ENCODE measurements at places on chromosomes 1 and 21.

- no peaks in the 10 kb centered on the region for H3K4me1 ChIP-seq
- H3K36me3 ChIP-seq, result no peaks in the 10 kb centered on the region
- no peak for DNase-seq
These were observed 784.0 kb downstream of the MRPL39 start for GRCh38 chr21:24823247-24823646.

DNA sequence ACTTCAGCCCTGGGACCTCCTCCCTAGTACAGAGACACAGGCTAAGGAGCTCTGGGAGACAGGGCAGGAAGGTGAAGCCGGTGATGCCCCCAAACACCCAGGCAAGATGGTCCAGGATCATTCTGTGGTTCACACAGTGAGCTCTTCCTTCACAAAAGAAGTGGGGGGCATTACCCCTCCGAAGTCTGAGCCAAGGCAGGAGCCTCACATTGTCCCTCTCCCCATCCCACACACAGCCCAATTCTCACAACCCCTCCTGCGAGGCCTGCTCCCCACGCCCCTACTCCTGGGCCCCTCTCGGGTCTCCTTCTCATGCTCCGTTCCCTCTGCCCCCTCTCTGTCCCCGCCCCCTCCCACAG lies 10.7 kb downstream of the MEF2D start:
- H3K36me3 ChIP-seq, result peaks cover 31% of the 10 kb centered on the region
- peaks cover 76% of the 10 kb centered on the region for H3K4me1 ChIP-seq
- peak overlapping the region; percentile 34 for H3K27ac ChIP-seq
- no peak overlapping the region for H3K4me3 ChIP-seq

- H3K27ac ChIP-seq, result peak overlapping the region; percentile 19
- H3K36me3 ChIP-seq, result peaks cover 17% of the 10 kb centered on the region
- H3K4me3 ChIP-seq, result no peak overlapping the region
- no peak for DNase-seq
These were observed 102.5 kb upstream of the COA6 start for GRCh38 chr1:234270581-234271242.

DNA sequence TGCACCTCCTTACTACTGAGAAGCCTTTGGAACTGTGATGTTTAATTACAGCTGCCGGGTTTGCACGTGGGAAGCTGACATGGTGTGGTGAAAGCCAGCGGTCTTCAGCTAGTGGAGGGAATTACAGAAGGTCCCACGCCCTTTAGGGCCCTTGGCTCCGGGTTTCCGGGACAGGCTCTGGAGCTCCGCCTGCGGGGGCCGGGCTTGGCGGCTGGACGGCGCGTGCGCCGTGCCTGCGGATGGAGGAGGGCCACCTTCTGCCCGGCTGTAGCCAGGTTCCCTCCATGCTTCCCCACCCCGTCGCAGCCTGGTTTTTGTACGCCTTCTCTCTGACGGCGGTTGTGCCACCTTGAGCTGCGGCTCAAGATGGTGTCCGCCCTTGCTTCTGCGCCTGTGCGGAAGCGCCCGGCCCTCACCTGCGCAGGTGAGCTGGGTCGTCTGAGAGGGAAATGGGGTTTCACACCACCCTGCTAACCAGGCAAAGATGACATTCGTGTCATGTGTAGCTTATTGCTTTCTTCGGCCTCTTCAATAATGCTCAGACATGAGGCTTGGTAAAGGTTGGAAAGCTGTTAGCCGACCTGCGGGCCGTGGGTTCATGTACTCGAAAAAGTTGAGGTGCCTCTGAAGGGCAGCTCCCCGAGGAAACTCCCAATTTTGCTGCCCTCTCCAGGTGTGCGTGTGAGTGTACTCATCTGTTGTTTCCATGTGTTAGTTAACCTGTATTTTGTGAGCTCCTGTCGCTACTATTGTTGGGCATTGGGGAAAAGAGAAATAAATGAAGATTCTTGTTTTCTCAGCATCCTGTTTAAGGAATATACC lies 36.6 kb upstream of the OPRD1 start:
- no peaks in the 10 kb centered on the region for H3K36me3 ChIP-seq
- H3K27ac ChIP-seq, result peak overlapping the region; percentile 70
- peaks cover 15% of the 10 kb centered on the region for H3K4me1 ChIP-seq
- peaks cover 25% of the 10 kb centered on the region for H3K27me3 ChIP-seq

DNA sequence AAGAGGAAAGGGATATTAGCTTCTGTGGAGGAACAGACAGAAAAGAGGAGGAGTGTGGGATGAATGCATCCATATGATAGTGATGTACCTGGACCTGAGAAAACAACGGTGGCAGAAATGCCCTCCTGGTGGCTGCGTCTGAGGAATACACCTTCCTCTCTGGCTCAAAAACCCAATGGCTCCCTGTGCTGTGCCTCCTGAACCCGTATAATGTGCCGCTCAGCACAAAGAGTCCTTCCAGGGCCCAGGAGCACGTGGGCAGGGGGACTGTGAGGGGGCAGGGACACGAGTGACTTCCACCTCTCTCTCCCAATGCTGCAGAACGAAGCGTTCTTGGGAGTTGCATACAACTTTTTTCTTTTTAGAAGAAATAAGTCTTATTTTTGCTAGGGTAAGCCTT lies 31.2 kb downstream of the IRF2BP2 start:
- H3K4me3 ChIP-seq, result no peak overlapping the region
- H3K27me3 ChIP-seq, result peaks cover 20% of the 10 kb centered on the region
- H3K36me3 ChIP-seq, result peaks cover 1% of the 10 kb centered on the region
- H3K27ac ChIP-seq, result peak overlapping the region; percentile 3

GRCh38 chr1:53739109-53739681 lies at the start of gene GLIS1:
TSS of gene GLIS1 (minus strand) at chr1:53739164. CDS start at chr1:53738064, 1,100 bp downstream.
- peak; percentile 72 for DNase-seq
- H3K27ac ChIP-seq, result no peak within 1 kb of the TSS
- peak within 1 kb of the TSS; percentile 62 for H3K4me3 ChIP-seq

DNA sequence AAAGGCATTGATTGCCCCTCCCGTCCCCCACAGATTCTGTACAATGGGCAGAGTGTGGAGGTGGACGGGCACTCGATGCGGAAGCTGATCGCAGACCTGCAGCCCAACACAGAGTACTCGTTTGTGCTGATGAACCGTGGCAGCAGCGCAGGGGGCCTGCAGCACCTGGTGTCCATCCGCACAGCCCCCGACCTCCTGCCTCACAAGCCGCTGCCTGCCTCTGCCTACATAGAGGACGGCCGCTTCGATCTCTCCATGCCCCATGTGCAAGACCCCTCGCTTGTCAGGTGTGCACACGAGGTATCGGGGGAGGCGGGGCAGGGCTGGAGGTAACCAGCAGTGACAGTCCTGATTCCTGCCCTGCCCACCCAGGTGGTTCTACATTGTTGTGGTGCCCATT lies 44.8 kb upstream of the KDM4A start:
- no peak overlapping the region for H3K4me3 ChIP-seq
- H3K4me1 ChIP-seq, result no peaks in the 10 kb centered on the region

GRCh38 chr1:110433803-110434202 lies 17.1 kb upstream of the PROK1 start:
- no peak overlapping the region for H3K27ac ChIP-seq
- H3K36me3 ChIP-seq, result no peaks in the 10 kb centered on the region
- H3K27me3 ChIP-seq, result peaks cover 62% of the 10 kb centered on the region
- no peak for DNase-seq
- H3K4me3 ChIP-seq, result no peak overlapping the region
- no peaks in the 10 kb centered on the region for H3K4me1 ChIP-seq

DNA sequence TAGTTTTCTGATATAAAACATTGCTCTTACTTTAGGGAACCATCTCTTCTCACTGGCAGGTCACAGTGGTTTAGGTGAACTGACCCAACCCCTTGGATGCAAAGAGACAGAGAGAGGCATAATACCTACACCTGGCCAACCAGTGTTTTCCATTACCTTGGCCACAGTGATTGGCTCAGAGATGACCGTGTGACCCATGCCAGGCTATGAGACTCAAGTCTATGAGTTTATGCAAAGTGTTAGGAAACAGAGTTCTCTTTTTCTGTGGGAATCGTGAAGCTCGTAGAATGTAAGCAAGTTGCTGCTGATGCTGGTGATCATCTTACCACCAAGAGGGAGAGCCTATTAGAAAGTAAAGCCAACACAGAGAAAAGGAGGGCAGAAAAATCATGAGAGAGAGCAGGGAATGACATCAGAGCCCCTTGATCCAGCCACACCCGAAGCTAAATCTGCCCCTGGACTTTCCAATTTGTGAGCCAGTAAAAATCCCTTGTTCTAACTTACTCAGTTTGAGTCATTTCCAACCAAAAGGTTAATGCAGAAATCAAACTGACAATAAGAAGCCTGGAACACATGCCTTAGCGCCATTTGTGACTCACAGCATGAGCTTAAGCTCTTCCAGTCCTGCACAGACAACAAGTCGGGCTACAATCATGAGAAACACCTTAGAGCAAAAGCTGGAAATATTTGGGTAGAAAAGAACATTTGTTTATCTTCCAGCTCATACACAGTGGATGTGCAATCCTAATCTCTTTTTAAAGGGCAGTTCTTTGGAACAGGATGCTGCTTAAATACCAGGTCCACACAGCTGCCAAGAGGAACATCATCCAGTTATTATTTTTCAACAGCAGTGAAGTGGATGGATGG lies 81.3 kb upstream of the KAZN start:
- no peak for DNase-seq
- H3K36me3 ChIP-seq, result no peaks in the 10 kb centered on the region
- H3K4me3 ChIP-seq, result no peak overlapping the region
- H3K27me3 ChIP-seq, result peaks cover 4% of the 10 kb centered on the region
